Lower lobe of right lung (tissue), 2 donors: ENCODE measurements at places on chromosomes 7 and 10. TPM values are rescaled to one million over a fixed set of nuclear protein-coding genes. Genes with fewer than 3 reads are reported as not detected.

MYPN gene
- total RNA-seq = not detected

TYW1B gene
- 6.8 TPM for total RNA-seq

EBF3 gene
- total RNA-seq = 0.53 TPM

LIPA gene
- 174 TPM for total RNA-seq

CYP2E1 gene
- 0.86 TPM for total RNA-seq

VENTX gene
- 4.5 TPM for total RNA-seq

PCLO gene
- total RNA-seq = 2.9 TPM

SLC26A4 gene
- total RNA-seq = 1.0 TPM

TMEM225B gene
- 0.30 TPM for total RNA-seq

DCLRE1C gene
- 13.6 TPM for total RNA-seq

ARPC1A gene
- total RNA-seq = 109 TPM

MBL2 gene
- total RNA-seq = not detected

CLEC2L gene
- not detected for total RNA-seq

MRLN gene
- not detected for total RNA-seq

DNA sequence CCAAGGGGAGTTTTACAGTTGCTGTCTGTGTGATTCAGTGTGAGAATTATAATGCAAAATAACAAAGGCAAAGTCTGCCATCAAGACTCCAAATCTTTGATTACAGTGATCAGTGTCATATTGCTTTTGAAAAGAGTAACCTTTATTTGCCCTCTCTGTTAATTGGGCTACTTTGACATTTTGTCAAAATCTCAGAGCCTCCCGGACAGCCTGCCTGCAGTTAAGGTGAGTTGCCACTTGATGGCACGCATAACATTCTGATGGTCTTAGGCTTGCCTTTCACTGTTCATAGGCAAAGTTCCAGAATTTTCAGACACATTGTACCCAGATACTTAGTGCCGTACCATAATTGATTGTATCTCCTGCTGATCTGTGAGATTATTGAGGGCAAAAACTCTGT lies 253.5 kb downstream of the ABCA13 start:
- no peak for DNase-seq

- no peak for DNase-seq
These were observed 206.3 kb downstream of the NXPH1 start for GRCh38 chr7:8639668-8640067.

- no peak for DNase-seq
These were observed 34.5 kb downstream of the CREB3L2 start for GRCh38 chr7:137967143-137968018.

GRCh38 chr7:137446025-137446424 lies 102.5 kb upstream of the PTN start:
- DNase-seq = no peak

DNA sequence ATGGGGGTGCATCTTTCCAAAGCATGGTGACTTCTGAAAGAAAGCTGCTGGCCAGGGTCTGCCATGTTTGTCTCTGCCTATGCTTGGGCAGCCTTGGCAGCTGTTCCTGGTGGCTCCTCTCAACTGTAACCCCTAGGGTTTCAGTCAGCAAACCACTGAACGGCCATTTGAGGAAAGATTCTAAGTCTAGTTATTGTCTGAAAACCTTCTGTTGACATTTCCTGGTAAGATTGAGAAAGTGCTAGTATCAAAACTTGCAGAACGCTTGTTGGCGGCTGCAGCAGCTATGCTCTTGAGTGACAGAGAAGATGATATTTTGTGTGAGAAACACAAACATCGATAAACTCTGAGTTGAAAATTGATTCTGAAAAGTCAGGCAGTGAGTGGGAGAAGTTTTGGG lies 523.1 kb downstream of the LRMDA start:
- no peak for DNase-seq

- DNase-seq = no peak
These were observed 8.0 kb downstream of the KLF6 start for GRCh38 chr10:3776796-3777571.

GRCh38 chr7:94323844-94324243 lies 70.9 kb upstream of the COL1A2 start:
- DNase-seq = no peak

DNA sequence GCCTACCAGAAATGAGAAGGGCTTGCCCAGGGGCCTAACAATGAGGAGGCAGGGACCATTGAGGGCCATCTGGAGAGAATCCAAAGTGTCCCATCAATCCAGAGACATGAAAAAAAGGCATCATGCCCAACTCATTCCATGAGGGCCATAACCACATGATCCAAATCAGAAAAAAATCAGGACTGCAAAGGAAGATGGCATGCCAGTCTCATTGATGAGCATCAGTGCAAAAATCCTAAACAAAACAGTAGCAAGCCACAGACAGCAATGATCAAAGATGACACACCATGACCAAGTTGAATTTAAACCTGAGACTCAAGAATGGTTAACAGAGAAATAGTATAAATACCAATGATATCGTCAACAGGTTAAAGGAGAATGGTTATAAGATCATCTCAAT lies 7.0 kb upstream of the CYP3A4 start:
- DNase-seq = no peak

- DNase-seq = no peak
These were observed 41.8 kb upstream of the TSPAN13 start for GRCh38 chr7:16711730-16712129.

DNA sequence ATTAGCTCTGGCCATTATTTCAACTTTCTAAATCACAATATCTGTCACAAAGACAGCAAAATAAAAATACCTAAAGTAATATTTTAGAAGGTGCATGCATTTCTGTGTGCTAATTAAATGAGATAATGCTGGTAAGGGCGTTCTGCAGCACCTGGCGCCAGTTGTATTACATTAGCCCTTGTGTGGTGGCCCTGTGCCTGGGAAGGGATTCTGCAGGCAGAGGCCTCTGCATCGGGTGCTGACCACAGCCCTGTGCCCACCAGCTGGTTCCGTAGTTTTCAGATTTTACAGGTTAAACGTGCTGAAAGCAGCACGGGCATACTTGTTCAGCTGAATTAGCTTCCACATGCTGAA lies 157.7 kb upstream of the PRKCQ start:
- DNase-seq = no peak

GRCh38 chr7:104791080-104791479 lies 222.9 kb upstream of the KMT2E start:
- DNase-seq = no peak

- no peak for DNase-seq
These were observed 74.4 kb downstream of the ANK3 start for GRCh38 chr10:60315311-60315710.

- DNase-seq = no peak
These were observed 66.4 kb downstream of the TAC1 start for GRCh38 chr7:97798046-97799019.

DNA sequence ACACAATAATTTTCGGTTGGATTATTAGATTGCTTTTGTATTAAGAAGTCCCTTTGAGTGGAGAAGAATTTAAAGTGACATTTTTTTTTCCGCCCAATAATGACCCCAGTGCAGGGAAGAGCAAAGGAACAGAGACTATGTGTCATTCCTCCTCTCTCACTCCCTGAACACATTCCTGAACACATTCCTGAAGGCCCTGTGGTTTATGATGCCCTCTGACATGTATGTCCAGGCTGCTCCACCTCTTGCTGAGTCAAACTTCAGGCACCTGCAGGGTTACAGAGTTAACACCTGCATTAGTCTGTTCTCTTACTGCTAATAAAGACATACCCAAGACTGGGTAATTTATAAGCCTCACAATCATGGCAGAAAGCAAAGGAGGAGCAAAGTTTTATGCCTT lies 704.0 kb upstream of the LRRN3 start:
- no peak for DNase-seq

DNA sequence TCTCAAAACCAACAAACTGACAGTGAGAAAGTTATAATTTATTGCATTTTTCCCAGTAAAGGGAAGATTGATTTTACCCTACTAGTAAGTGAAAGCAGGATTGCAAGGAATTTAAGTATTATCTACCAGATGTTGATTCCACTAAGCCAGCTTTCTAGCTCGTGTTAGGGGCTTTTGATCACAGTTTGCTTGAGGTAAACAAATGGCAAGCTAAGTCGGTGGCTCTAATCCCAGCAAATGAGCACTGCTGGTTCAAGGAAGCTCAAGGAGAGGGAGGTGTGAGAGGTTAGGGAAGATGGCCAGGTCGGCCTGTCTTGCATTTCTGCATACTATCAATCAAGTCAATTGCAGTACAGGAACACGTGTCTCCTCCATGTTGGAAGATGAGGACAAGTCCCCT lies 448.7 kb upstream of the POM121L12 start:
- DNase-seq = no peak

- DNase-seq = no peak
These were observed 418.9 kb downstream of the DGKB start for GRCh38 chr7:14483663-14484062.

- DNase-seq = no peak
These were observed 234.5 kb downstream of the AHR start for GRCh38 chr7:17532861-17533404.

GRCh38 chr7:2164646-2165045 lies 68.1 kb downstream of the MAD1L1 start:
- no peak for DNase-seq

- DNase-seq = no peak
These were observed 873.2 kb downstream of the GATA3 start for GRCh38 chr10:8927705-8928104.

- DNase-seq = no peak
These were observed 39.0 kb downstream of the ZMIZ1 start for GRCh38 chr10:79107736-79108264.

GRCh38 chr7:12670000-12670729 lies 17.3 kb upstream of the ARL4A start:
- no peak for DNase-seq

DNA sequence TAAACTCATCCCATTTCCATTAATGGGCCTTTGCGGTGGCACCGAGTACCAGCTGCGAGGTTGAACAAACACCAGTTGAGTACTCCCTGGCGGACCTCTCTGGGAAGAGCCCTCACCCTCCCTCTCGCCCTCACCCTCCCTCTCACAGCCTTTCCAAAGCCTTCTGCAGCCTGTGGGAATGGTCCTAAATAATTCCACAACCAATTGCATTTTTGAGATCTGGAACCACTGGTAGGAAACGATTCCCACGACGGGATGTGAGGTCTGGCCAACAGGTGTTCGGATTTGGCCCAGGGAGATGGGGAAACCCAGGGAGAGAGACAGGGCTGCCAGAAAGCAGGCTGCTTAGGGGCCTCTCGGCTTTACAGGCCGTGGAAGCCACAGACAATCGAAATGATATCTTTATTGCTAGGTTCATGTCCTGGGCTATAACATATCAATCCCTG lies 5.3 kb downstream of the PTF1A start:
- DNase-seq = no peak

- no peak for DNase-seq
These were observed 45.7 kb downstream of the RHOBTB1 start for GRCh38 chr10:60898321-60898720.

DNA sequence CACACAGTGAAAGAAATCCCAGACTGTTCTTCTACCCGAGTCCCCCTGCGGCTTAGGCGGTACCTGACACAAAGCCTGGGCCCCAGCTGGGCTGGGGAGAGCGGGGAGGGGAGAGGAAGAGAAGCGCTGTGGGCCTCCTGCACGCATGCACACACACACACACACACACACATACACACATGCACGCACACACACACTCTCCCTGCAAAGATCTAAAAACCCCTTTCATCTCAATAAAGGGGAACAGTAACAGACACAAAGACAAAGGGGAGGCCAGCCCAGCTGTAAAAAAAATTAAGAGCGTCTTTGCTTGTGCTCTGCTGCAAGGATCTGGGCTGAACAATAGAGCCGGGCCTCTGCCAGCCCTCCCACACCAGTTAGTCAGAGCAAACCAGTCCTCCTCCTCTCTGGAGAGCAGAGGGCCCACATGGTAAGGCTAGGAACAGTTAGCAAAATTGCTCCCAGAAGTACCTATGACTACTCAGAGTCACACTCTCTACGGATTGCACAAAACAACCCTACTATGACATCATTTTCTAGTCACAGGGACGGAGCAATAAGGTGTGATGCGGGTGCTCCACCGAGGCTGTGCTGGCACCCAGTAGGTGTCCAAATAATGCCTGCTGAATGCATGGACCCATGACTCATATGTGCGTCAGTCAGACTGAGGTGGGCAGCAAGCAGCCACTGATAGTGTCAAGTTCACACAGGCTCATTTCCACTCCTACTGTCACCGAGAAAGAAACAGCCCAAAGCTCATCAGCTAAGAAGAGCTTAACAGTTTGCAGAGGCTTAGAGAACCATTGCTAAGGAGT lies 9.2 kb downstream of the ITPRIP start:
- DNase-seq = peak; percentile 63

DNA sequence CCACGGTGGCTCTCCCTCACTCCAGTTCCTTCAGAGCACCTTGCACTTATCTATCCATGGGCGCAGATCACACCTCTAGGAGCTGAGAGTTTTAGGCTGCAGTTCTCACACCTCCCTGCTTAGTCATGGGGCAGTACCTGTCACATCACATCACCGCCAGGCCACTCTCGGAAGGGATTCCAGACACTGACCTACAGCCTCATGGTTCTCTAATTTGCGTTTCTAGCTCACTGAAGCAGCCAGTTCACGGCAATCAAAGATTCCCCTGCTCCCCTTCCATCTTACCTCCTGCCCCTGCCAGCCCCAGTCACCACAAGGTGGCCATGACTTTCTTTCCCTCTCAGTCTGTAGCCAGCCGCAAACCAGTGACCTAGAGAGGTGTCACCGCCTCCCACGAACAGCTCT lies 34.2 kb downstream of the ADRB1 start:
- no peak for DNase-seq

DNA sequence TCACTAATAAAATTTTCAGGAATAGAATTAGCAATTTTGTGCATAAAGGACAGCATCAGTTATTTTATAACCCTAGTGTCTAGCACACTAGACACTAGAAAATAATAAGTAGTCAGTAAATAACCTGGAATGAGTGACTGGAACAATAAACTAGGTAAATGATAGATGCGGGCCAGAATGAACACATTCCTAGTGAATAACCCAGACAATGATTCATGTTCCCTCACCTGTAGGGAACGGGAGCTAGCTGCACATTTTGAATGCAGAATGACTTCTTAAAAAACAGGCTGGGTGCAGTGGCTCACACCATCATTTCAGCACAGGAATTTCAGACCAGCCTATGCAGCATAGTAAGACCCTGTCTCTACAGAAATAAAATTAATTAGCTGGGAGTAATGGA lies 3.2 kb upstream of the ATOH7 start:
- no peak for DNase-seq

- no peak for DNase-seq
These were observed 770.6 kb downstream of the KCNMA1 start for GRCh38 chr10:76866841-76867586.

DNA sequence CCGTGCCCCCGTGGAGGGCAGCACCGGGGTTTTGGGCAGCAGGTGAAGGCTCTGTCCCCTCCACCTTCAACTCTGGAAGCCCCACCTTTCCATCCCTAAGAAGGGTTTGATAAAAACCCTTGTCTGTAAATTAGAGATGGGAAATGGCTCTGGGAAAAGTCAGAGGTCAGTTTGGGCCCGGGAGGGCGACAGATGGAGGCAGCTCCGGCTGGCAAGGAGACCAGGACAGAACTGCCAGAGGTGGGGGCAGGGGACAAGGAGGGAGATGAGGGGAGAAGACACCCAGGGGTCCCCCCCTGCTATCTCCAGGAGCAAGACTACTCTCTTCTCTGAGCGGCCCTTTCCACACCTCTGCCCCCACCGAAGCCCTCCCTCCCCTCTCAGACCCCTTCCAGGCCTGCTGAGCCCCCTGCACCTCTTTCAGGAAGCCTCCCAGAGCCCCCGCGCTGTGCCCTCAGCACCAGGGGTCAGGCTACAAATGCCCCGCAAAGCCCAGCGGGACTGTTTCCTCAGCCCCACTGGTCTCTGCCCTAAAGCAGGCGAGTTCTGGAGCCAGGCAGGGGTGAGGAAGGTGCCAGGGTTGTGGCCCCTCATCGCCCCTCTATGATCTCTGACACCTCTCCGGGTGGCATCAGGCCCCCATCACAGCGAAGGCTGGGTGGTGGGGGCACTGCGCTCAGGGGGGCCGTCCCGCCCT lies 980 bp upstream of the SH2B2 start:
- DNase-seq = no peak
